Vein endothelial cell (primary cell): ENCODE measurements at places on chromosomes 1 and 21. TPM values are rescaled to one million over a fixed set of nuclear protein-coding genes. Genes with fewer than 3 reads are reported as not detected.

OVAAL gene
- not detected in 2 replicates for total RNA-seq

KCNK1 gene
- total RNA-seq: 0.10 TPM in 1 of 2 replicates, not detected in the other

LELP1 gene
- not detected in 2 replicates for total RNA-seq

AJAP1 gene
- not detected in 2 replicates for total RNA-seq

ASTN1 gene
- not detected in 2 replicates for total RNA-seq

ERICH3 gene
- total RNA-seq: not detected in 2 replicates

ZFP69B gene
- total RNA-seq: 3.9 and 4.3 TPM in 2 replicates

TMPRSS15 gene
- total RNA-seq: not detected in 2 replicates

MCOLN2 gene
- not detected in 2 replicates for total RNA-seq

ZYG11B gene
- total RNA-seq: 42.1 and 51.8 TPM in 2 replicates

KIF14 gene
- 4.2 and 9.6 TPM in 2 replicates for total RNA-seq
